ENCODE measurements at places on chromosomes 1 and 21. TPM values are rescaled to one million over a fixed set of nuclear protein-coding genes. Genes with fewer than 3 reads are reported as not detected.

GRCh38 chr1:25624156-25624555 lies 7.6 kb downstream of the MAN1C1 start:
- no peak for DNase-seq

DNA sequence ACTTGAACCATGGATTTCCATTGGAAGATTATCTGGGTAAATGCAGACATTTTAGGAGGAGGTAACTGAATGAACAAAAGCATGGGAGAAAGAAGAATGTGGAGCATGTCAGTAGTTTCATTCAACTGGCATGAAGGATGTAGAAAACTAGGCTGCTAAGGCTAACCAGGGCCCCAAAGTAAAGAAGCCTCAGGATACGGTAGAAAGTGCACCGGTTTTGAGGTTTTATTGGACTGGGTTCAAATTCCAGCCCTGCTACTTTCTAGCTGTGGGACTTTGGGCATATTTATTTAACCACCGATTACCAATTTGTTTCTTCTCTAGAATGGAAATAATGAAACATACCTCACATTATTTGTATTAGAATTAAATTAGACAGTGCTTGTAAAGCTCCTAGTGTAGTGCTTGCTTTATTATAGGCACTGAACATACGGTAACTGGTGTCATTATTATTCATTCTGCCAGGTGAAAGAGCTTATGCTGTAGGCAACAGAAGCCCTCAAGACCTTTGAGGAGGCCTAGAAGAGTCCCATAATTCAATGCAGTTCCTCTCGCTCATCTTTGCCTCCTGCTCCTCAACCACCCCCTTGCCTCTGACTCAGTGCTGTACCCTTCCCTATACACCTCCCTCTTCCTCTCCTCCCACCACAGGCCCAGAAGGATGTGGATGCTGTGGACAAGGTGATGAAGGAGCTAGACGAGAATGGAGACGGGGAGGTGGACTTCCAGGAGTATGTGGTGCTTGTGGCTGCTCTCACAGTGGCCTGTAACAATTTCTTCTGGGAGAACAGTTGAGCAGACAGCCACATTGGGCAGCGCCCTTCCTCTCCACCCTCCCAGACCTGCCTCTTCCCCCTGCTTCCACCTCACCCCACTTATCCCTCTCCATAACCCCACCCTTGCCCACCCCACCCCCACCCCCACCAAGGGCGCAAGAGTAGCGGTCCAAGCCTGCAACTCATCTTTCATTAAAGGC lies 2.5 kb upstream of the CHTOP start:
- no peak for DNase-seq

GRCh38 chr1:215780139-215780538 lies 213.0 kb downstream of the KCTD3 start:
- DNase-seq, result no peak

DNA sequence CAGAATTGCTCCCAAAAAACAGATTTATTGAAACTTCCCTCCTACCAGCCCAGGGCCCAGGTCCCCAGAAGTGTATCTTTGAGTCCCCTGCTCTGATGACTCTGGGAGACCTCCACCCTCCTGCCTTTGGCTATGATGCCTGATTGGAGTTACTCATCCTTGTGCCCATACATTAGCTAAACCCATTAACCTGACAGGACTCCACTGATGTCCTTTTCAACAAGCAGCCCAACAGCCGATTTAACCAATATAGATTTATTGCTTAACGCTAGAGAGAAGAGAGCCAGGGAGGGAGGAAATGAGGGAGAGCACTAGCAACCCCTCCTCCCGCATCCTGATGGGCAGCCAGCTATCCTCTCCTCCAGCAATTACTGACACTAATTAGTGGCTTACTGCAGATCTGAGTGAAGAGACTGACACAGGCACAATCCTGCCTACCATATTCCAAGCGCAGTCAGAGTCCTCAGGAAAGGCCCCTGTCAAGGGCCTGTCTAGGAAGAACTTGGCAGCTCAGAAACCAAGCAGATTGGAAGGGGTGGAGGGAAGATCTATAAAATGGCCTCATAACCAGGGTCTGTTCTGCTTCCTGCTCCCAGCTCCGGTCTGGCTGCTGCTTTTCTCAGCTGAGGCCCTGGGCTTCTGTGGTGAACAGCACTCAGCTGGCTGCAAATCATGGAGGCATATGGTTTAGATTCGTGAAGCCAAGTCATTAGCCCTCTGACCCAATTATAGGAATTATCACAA lies 484.5 kb upstream of the DAB1 start:
- no peak for DNase-seq

The OR6N1 gene
- polyA plus RNA-seq, result not detected

GRCh38 chr1:235588156-235588555 lies 61.4 kb downstream of the GNG4 start:
- DNase-seq, result no peak

GRCh38 chr1:50970509-50970887 lies 453 bp downstream of the CDKN2C start:
- DNase-seq, result no peak

Measured in BJ (cell line).